ENCODE measurements at places on chromosomes 7 and 10.
A peak's percentile ranks its signal among the peaks of the same experiment; 100 is the strongest.

DNA sequence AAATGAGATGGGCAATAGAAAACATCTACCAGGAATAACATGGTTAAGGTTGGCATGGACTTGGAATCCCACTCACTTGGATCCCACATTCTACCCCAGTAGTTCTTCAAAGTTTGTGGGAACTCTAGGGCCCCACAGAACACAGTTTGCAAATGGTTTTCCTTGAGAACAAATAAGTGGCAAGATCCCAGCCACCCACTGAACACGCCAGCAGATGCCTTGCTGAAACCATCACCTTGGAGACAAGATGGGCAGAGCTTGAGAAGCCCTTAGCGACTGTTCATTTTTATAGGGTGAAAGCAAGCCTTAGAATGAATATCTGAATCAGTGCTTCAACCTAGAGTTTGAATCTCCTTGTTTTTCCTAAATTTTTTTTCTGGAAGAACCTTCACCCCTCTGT, 349.1 kb downstream of the RPS24 start:
- no peak for DNase-seq

DNA sequence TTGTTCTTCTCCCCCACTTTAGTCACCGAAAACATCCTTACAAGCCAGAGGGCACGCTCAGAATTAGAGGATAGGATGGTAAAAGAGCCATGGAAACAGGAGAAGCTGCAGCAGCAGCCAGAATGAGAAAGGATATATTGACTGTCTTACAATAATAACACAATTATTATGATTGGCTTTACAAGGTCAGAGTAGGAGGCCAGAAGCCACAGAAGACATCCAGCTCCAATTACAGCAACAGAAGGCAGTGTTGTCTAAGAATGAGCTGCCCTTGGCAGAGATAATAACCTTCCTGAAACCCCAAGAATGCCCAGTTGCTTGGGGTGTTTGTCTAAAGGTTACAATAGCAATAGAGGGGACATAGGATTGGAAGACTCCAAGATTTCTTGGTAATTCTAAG, 168.8 kb downstream of the C1GALT1 start:
- no peak for DNase-seq

GRCh38 chr10:48579251-48579960, 25.5 kb downstream of the ARHGAP22 start:
- DNase-seq = no peak

GRCh38 chr10:71229726-71230655, 17.6 kb downstream of the UNC5B start:
- DNase-seq = no peak

DNA sequence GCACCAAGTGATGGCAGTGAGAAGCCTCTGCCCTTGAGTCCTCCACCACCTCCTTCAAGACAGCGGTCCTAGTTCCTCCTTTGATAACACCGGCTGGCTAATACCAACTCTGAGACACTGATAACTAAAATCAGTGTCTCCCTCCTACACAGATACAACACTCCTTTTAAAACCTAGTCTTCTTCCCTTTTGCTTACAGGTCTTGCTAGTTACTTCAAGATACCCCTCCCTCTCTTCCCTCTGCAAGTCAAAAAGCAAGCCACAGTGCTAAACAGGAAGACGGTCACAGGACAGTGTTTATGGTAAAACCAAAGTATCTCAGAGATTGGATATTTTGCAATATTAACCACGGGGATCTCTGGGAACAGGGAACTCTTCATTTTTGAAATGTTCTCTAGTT, 4.6 kb downstream of the AKR1B1 start:
- DNase-seq = no peak

DNA sequence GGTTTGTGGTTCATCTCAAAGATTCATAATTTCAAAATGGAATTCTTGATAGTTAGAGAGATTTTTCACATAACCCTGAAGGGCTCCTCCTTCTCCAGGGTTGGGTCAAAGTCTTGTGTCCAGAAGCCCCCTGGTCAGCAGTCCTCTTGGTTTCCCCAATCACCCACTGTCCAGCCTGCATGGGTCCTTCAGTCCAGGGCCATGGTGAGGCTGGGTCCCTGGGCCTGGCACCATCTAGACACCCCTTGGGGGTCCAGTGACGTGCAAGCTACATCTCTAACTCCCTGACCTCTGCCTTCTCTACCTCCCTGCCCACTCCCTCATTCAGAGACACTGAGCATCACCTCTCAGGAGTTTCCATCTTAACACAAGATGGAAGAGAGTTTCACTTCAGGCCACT, 26.1 kb downstream of the ANXA8 start:
- no peak for DNase-seq

GRCh38 chr7:19663816-19664462, 44.9 kb downstream of the POLR1F start:
- DNase-seq = no peak

GRCh38 chr10:30059209-30060107, at the start of gene JCAD:
TSS of gene JCAD (minus strand) at chr10:30059586. CDS start at chr10:30047812, 11,774 bp downstream.
- DNase-seq = peak; percentile 70

GRCh38 chr7:113301983-113302382, 183.6 kb upstream of the SMIM30 start:
- DNase-seq = no peak
